ENCODE measurements at places on chromosomes 6 and 20.

- DNase-seq, result no peak
Measured at GRCh38 chr20:36687850-36688249, 41.9 kb upstream of the SLA2 start.

DNA sequence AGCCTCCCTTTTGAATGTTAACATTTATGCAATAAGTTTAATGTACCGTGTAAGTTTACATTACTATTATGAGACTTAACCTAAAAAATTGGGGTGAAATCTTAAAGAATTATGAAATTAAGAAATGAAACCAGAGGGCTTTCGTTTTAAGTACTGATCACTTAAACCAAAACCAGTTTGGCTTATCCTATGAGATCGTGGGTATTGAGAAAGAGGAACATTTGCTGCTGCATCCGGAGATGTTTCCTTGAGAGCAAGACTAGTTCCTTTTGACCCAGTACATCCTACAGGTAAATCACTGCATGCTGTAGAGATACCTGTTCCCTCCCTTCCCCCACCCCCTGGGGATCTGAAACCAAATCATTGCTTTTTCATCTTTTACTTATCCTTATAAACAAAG is 201.3 kb downstream of the ESR1 start:
- no peak for DNase-seq

GRCh38 chr6:151539506-151540268 is 45.9 kb downstream of the CCDC170 start:
- no peak for DNase-seq

DNA sequence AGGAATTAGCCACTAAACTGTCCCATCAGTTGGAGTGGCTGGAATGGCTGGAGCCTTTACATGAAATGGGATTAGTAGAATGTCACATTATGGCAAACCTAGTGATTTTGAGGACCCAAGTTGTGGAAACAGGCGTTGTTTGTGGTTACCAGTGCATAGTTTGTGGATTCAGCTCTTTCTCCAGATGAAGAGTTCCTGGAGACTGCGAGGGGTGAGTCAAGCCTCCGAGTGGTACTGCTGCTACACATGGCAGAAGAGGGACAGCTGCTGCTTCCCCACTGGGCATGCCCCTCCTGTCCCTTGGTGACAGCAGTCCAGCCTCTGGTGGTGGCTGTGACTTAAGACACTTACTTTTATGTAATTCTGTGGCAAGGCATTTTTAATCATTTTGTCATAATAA is 94.2 kb upstream of the SCP2D1 start:
- DNase-seq, result peak; percentile 62

DNA sequence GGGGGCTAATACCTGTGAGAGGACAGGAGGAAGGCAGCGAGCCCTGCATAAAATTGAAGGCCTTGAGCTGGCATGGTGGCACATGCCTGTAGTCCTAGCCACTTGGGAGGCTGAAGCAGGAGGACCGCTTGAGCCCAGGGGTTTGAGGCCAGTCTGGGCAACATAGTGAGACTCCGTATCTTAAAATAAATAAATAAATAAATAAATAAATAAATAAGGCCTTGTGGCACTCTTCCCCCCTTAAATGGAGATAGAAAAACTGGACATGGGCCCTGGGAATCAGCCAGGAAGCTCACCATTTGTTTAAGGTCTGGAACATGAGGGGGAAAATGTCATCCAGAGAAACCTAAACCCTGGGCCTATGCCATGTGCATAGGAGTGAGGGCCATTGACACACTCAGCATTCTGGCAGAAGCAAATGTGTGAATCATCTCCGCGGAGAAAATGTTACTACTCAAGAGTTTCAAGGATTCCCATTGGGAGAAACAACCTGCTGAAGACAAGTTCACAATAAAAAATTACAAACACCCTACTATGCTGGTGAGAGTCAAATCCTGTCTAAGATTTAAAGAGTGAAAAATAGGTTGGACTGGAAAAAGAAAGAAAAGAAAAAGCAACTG is 51.9 kb upstream of the UBR2 start:
- no peak for DNase-seq

DNA sequence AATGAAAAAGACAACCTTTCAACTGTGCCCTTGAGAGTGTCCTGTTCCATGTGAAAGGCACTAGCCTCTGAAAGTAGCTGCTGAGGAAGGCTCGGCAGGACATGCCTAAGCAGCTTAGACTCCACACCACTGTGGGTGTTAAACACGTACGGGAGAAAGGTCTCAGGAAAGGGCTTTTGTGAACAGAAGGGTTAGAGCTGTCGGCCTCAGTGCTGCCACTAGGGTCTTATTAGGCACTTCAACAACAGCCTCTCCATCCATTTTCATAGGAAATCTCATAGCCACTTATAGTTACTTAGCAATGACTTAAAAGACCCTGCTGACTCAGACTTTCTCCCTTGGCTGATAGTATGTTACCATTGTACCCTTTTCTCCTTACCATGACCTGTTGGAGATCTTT is 662.8 kb downstream of the TBC1D32 start:
- no peak for DNase-seq

DNA sequence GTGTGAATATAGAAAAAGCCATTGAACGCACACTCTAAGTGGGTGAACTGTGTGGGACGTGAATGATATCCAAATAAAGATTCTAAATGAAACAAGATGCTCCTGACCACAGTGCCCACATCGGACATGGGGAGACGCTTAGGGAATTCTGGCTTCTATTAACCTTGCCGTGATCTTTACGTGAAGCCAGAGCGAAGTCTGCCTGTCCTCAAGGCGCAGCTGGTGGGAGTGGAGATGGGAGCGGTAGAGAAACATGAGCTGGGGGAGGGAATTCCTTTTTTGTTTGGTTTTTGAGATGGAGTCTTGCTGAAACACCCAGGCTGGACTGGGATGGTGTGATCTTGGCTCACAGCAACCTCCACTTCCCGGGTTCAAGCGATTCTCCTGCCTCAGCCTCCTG is 46.0 kb downstream of the VSTM2L start:
- no peak for DNase-seq

All from GM04503 (cell line).